Erythroblast (primary cell): ENCODE measurements at places on chromosomes 5 and 9.
A peak's percentile ranks its signal among the peaks of the same experiment; 100 is the strongest.

DNA sequence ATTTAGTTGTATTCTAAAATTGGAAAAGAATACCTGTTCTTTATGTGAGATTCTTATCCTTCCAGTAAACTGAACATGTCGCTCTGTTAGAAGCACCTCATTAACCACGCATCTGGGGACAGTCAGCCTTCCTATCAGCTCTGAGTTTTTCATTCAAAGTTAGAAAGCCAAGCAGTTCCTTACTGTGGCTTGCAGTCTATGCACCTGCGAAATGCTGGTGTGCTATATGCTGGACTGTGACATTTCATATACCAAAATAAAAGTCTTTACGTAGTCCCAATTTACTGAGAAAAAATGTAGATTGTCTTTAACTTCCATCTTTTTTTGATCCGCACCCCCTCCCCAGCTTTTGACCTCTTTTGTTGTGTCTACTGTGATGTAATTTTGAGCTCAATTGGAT is 4.3 kb downstream of the ANP32B start:
- no peak for DNase-seq

DNA sequence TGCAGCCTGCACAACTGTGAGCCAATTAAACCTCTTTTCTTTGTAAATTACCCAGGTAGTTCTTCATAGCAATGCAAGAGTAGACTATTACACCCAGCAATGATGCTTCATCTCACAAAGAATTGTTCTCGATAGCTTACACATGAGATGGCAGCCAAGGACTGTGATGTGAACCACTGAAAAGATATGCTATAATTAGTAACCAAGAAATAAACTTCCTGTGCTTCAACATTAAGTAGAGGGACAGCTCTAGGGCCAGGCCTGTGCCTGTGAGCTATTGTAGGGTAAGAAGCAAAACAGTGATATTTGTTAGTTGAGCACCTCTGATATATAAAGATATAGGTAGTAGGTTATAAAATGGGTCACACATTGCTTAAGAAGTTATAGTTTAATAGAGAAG is 41.8 kb upstream of the DPYSL3 start:
- no peak for DNase-seq

DNA sequence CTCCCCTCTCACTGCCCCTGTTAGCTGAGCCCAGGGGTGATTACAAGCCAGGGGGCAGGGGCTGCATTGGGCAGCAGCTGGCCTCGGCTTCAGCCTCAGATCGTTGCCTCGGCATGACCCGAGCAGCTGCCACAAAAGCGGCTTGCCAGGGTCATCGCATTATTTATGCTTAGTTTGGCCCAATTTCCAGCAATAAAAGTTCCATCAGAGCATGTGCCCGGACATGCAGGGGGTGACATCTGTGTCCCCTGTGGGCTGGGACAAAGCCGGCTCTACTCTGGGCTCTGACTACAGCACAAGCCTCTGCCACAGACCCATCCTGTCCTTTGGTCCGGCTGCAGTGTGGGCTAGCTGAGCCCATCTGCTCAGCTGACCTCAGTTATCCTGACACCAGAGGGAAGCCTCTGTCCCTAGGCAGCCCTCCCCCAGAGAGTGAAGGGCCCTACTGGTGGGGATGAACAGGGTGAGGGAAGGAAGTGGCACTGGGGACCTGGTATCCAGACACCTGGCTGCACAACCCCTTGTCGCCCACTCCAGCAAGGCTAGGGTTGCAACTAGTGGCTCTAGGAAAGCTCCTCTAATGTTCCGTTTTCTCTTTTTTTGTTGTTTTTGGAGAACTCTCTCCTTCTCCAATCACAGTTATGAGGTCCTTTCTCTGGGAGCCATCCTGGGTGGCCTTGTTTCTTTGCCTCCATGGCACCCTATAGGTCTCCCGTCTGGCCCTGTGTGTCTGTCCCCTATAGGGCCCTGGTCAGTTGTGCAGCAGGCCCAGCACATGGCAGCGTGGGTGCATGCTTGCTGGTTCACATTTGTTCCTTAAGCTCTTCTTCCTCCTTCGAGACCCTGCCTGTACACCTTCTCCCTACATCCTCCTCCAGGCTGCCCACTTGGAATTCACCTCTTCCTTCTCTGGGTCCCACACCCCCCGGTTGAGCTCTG is 13.3 kb upstream of the GADD45G start:
- DNase-seq, result no peak

- DNase-seq, result no peak
Observed at GRCh38 chr5:83576341-83576740, 104.8 kb downstream of the VCAN start.

DNA sequence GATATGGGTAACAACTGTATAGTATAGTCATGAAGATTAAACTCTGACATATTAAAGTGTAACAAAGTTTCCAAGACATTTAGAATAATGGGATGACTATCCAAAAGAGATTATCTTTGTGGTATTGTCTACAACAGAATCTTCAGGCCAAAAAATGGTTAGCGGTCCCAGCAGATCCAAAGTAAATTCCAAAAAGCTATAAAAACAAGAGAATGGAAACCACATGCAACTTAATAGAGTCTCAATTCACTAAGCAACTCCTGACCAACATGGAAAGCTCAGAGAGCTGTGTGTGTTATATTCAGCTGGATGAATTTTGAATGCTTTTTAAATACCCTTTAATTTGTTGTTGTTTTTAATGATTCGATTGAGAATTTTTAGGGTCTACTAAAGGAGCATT is 688.2 kb downstream of the CETN3 start:
- no peak for DNase-seq

DNA sequence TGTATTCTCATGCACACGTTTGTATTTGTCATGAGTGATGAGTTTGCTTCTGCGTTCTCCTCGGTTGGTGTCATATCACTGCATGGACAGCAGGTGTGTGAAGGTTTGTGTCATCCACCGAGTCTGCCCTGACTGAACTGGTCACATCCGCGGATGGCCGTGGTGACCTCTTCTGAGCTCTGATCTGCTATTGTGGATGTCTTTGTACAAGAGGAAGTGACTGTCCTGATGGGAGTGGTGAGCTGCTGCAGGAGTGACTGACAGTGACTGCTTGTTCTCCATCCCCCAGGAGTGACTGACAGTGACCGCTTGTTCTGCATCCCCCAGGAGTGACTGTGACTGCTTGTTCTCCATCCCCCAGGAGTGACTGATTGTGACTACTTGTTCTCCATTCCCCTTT is 69.9 kb downstream of the EHMT1 start:
- no peak for DNase-seq

DNA sequence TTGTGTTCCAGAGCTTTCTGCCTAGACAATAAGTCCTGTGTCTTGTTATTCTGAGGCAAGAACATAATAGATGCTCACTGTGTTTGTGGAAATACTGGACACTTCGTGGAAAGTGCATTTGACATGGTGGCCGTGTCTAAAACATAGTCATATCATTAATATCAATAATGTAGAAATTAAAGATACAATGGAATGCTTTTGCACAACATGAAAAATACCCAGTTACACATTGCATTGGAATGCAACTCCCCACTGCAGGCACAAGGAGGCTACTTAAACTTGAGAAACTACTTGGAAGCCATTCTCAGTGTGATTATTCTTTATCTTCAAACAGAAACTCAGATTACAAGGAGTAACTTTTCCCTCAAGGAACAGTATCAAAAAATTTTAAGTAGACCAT is 145.3 kb upstream of the ZNF462 start:
- DNase-seq, result no peak

- DNase-seq, result no peak
Observed at GRCh38 chr9:112315331-112316257, 17.8 kb downstream of the PTBP3 start.

GRCh38 chr5:170439223-170439943 is 50.2 kb upstream of the KCNMB1 start:
- DNase-seq, result no peak

- DNase-seq, result peak; percentile 58
Observed at GRCh38 chr9:127397646-127398274, 791 bp downstream of the SLC2A8 start.

- DNase-seq, result no peak
Observed at GRCh38 chr9:12212860-12213259, 480.3 kb upstream of the TYRP1 start.
